ENCODE measurements at places on chromosomes 16 and 17.
A peak's percentile ranks its signal among the peaks of the same experiment; 100 is the strongest.

GRCh38 chr16:30028438-30029076, 2.5 kb downstream of the TLCD3B start:
- no peak for DNase-seq

DNA sequence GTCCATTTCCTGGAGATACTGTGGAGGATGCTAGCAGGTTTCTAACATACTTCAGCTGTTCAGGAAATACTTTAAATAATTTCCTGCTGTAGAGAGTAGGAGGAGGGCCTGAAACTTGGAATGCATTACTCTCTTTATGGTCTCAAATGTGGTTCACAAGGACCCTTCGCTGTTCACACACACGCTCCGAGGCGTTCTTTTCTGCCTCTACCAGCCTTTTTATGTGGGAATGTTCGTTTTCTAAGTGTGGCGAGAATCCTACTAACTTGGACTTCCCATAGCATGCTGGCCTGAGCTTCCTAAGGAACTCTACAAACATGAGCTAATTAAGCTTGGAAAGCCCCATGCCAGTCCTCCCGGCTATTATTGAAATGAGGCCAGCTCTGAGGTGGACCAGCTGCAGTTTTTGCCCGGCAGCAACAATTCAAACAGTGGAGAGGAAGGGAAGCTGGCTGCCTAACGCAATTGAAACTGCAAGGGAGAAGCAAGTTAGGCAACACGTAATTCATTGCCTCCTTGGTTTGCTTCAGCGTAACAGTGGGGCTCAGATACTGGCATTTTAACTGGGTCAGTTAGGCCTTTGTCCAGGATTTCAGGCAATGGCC, 18.9 kb downstream of the KPNA2 start:
- DNase-seq, result no peak

GRCh38 chr17:64425191-64425590, 23.7 kb upstream of the MILR1 start:
- DNase-seq, result no peak

GRCh38 chr17:62631086-62631935, 3.8 kb downstream of the MRC2 start:
- DNase-seq, result no peak

- DNase-seq, result peak; percentile 7
These were observed 54.5 kb downstream of the NKD1 start for GRCh38 chr16:50602531-50603205.

GRCh38 chr17:20280851-20281250, 186.5 kb downstream of the LGALS9B start:
- DNase-seq, result no peak

DNA sequence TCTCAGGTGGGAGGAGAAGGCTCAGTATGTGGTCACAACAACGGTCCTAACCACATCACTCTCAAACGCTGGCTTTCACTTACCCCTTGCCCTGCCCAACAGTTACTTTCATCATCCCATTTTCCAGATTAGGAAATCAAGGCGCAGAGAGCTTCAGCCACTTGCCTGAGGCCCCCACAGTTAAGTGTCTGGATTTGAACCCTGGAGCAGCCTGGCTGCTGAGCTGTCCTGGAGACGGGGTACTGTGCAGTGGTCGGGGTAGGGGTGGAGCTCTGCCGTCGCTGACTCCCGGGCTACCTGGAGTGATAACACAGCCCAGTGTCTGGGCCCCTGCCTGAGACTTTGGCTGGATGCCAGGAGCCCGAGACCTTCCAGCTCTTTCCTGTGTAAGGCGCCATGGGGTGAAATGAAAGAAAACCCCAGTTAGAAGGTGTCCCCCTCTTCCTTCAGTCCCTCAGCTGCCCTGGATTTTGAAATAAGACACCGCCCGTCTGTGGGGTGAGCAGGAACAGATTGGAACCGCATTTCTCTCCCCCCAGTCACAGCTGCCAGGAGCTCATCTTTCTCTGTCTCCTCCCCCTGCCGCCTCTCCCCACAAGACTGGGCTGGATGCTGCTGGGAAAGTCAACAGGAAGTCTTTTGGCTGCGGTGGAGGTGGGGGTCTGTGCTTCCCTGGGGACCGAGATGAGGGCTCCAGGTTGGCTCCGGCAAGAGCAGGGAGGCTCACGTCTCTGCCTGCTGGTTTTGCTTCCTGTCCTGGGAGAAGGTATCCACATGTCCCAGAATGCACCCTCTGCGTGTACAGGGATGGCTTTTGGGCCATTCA, 280.2 kb downstream of the SEC14L1 start:
- peak; percentile 38 for DNase-seq

GRCh38 chr17:7224661-7225111, 4.9 kb downstream of the ACADVL start:
- DNase-seq, result no peak

DNA sequence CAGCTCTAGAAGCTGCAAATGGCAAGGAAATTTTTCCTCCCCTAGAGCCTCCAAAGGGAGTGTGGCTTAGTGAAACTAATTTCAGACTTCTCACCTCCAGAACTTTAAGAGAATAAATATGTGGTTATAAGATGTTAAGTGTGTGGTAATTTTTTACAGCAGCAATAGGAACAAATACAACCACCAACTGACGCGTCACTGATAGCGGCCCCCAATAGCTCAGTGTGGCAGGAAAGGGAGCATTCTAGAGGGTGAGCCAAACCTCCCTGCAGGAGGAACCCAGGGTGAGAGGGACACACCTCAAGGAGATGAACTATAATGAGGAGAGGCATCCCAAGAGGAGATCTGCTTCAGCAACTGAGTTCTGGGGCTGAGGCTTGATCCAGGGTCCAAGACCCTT, 4.0 kb downstream of the CCL4 start:
- no peak for DNase-seq

- no peak for DNase-seq
These were observed 49.9 kb downstream of the TEX14 start for GRCh38 chr17:58641887-58642311.

DNA sequence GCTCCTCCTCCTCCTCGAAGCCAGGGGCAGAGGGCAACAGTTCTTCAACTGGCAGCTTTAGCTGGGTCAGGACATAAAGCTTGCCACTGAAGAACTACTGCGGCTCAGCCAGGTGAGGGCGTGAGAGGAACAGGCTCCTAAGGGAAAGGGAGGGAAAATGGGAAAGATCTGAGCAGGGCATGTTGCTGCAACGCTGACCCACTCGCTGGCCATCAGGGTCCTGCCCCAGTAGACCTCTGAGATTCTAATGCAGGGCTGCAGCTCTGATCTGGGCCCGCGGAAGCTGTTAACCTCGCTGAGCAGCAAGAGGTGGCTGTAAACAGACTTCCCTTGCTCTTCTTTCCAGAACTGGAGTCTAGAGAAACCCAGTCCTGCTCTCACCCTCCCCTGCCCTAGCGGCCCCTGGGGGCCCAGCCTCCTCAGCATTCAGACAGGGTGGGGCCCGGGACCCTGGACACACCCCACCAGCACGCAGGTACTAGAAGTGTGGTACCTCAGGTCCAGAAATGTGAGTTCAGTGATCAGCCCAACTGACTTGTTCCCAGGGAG, 3.8 kb upstream of the TLCD2 start:
- no peak for DNase-seq

DNA sequence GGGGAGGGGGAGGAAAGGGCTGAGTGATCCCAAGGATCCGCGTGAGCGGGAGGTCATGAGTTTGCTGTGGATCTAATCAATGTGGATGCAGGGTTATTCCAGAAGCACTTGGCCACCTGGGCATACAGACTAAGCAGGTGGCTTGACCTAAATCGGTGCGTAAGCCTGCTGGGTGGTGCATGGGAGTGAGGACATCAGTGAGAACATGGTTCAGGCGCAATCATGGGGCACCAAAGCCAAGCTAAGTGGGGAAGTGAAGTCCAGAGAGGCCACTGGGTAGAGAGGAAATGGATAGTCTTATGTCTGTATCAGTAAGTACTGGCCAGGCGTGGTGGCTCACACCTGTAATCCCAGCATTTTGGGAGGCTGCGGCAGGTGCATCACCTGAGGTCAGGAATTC, 18.9 kb upstream of the MFSD6L start:
- no peak for DNase-seq

DNA sequence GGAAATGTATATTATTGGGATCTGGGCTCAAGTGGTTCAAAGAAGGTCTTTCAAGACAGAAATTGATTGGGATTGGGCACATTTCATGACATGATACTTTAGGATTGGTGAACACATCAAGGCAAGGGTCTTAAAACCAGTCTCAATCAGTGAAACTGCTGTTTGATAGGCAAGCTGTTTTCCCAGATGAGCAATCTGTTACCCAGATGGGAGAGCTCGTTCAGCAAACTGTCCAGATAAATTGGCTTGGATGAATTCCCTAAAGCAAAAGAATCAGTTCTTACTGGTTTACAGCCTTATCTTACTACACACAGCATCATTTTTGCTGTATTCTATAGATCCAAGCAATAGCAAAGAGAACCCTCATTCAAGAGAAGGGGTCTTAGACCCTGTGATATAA, 31.0 kb upstream of the CNEP1R1 start:
- DNase-seq, result no peak

DNA sequence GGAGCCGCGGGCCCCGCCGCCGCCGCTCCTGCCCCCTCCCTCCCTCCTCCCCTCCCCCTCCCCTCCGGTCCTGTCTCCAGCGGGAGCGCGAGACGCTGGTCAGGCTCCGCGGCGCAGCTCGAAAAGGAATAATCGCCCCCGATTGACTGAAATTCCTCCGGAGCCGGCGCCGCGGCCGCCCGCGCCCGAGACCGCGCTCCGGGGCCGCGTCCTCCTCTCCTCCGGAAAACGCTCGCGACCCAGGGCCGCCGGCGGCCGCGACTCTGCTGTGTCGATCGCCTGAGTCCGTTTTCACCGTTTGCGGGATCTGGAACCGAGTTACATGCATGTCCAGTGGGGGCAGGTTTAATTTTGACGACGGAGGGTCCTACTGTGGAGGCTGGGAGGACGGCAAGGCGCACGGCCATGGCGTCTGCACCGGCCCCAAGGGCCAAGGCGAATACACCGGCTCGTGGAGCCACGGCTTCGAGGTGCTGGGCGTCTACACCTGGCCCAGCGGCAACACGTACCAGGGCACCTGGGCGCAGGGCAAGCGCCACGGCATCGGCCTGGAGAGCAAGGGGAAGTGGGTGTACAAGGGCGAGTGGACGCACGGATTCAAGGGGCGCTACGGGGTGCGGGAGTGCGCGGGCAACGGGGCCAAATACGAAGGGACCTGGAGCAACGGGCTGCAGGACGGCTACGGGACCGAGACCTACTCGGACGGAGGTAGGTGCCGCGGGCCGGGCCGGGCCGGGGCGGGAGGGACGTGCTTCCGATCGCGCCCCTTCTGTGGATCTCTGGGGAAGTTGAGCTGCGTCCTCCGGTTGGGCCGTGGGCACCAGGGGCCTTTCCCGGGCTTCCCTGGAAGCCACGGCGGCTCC, 744 bp downstream of the JPH3 start:
- no peak for DNase-seq

DNA sequence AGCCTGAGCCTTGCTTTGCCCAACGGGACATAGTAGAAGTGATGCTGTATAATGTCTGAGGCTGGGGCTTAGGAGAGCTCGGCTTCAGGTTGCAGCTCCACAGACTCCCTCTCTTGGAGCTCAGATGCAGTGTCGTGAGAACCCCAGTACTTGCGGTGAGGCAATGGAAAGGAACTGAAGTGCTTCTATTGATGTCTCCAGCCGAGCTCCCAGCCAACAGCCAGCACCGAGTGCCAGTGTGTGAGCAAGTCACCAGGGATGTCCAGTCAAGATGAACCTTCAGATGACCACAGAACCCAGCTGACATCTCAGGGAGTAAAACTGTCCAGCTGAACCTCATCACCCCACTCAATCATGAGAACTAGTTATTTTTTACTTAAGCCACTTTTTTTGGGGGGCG, 268.1 kb downstream of the IRF8 start:
- DNase-seq, result no peak

DNA sequence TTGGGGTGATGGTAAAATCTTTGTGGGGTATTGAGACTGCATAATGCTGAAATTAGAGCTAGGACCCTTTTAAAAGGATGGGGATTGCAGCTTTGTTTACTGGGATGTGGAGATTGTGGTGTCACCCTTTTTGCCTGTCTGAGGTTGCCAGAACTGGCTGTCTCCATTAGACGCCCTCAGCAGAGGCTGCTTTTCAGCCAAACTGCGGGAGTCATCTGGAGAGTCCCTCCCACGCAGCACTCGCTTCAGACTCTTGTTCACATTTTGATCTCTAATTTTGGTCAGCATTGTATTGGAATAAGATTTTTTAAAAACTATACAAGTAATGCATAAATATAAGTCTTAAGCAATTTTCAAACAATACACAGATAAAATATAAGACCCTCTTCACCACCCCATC, 27.9 kb upstream of the JPT2 start:
- no peak for DNase-seq

DNA sequence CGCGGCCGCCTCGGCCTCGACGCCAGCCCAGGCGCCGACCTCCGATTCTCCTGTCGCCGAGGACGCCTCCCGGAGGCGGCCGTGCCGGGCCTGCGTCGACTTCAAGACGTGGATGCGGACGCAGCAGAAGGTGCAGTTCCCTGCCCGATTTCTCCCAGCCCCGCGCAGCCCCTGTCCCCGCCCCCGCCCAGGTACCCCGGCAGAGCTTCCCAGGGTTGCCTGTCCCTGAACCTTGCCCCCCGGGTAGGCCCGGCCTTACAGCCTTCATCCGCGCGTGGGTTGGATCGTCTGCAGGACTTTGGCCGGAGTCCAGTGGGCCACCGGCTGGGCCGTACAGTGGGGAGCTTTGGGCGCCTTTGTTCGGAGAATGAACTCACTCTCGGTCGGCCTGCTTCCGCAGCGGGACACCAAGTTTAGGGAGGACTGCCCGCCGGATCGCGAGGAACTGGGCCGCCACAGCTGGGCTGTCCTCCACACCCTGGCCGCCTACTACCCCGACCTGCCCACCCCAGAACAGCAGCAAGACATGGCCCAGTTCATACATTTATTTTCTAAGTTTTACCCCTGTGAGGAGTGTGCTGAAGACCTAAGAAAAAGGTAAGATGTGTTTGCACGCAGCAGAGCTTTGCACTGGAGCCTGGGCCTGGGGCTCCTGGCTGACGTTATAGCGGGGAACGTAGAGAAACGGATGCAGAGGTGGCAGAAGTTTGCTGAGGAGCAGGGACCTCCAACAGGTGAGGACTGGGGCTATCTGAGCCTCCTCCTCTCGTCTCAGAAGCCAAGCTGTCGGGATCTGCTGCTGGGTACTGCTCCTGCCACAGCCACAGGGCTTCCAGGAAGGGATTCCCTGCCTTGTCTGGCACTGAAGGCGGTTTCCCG, 593 bp downstream of the GFER start:
- no peak for DNase-seq

DNA sequence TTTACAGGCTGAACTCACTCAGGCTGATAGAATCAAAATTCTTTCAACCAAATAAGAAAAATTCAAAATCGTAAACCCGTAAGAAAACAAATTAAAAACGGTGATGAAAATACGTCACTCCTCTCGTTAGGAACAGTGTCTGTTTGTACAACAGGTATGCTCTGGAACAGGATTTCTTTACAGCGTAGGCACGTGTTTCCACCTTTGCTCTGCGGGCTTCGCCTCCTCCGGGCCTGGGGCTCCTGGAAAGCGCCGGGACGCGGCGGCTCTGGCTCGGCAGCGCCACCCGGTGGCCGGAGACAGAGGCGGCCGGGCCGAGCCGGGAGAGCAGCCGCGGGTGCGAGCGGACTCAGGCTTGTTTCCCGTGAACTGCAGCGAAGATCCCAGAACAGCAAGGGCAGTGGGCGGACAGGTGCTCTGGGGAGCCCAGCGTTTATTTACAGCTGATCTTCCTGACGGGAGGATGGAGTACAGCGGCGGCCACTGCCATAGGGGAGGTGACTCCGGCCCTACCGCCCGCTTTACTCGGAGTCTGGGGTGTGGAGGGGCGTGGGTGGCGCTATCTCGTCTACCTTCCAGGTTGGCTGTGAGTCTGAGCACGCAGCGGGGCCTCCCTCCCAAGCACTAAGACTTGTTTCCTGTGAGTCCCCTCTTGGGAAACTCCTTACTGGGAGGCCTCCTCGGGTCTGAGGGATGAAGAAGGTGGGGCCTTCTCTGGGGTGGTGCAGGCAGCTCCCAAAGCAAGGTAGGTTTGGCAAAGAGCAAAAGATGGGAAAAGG, 40.5 kb upstream of the ATP2A3 start:
- DNase-seq, result no peak

All from activated CD8-positive, alpha-beta memory T cell treated with anti-CD3 and anti-CD28 coated beads for 1 hour (primary cell).